ENCODE measurements at places on chromosomes 4 and X.

GRCh38 chr4:1299301-1299860, 9.7 kb downstream of the MAEA start:
- no peak for DNase-seq

- DNase-seq = no peak
Observed at GRCh38 chrX:80602036-80602860, 182.0 kb downstream of the TENT5D start.

DNA sequence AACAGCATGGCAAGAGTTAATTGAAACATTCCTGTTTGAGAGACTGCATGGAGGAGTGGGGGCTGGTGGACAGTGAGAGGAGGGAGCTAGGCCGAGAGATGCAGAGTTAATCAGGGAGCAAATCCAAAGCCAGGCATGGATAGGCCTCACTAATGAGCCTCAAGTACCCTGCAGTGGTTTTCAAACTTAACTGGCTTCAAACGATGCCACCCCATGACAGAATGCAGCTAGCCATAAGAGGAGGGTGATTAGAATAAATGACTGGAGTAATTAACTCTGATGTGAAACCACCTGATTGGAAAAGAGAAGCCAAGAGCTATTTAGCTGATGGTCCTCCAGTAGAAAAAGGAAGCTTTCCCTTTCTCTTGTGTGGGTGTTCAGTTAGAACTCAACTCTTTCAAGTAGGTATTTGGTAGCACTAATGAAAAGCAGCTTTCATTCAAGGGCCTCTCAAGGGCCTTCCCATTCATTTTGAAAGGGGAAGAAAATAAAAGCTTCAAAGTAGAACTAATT, 215.4 kb upstream of the MAB21L2 start:
- DNase-seq = no peak

- DNase-seq = peak; percentile 92
Observed at GRCh38 chr4:16418814-16419213, 192.5 kb upstream of the TAPT1 start.

- peak; percentile 6 for DNase-seq
Observed at GRCh38 chr4:37827030-37827685, 672 bp downstream of the PGM2 start.

GRCh38 chrX:123846577-123847038, 13.2 kb upstream of the XIAP start:
- no peak for DNase-seq

DNA sequence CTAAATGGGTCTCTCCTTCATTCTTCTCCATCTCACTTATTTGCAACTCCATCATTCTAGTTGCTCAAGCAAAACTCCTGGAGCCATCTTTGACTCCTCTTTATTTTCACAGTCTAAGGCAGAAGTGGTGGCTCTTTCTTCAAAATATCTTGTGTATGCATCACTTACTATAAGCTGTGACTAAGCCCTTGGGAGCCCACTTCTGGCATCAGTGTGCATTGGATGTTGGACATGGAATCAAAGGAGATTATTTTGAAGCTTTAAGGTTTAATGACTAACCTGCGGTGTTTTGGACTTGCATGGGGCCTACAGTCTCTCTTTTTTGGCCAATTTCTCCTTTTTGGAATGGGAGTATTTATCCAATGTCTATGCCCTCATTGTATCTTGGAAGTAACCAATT, 276.8 kb downstream of the SPOCK3 start:
- no peak for DNase-seq

GRCh38 chr4:54882616-54883015, 224.9 kb downstream of the KIT start:
- no peak for DNase-seq

- DNase-seq = no peak
Observed at GRCh38 chrX:16975233-16975632, 28.8 kb downstream of the REPS2 start.

GRCh38 chrX:153635388-153635787, 11.6 kb upstream of the DUSP9 start:
- DNase-seq = no peak

GRCh38 chr4:1830234-1830633, 25.7 kb downstream of the LETM1 start:
- no peak for DNase-seq

DNA sequence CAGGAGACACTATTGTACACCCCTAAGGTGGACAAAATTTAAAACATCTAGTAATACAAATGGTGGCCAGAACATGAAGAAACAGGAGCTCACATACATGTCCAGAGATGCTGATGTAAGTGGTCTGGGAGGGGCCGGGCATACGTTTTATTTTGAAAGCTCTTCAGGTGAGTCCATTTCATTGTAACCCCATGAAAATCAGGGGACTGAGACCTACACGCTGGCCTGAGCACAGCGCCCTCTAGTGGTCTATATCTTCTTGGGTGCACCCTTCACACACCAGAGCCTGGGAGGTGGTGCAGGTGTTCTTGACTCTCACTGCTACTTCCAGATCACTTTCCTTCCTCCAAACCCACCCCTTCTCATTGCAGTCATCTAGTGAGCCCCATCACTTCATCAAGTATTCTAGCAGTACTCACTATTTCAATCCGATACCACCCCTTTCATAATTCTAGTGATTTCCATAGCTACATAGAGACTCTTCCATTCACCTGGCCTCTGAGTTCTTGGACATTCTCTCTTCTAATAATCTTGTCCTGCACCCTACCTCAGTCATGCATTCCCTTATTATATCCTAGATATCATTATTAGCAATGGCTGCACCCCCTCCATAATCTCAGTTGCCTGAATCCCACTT, 4.3 kb upstream of the TLR6 start:
- DNase-seq = no peak

DNA sequence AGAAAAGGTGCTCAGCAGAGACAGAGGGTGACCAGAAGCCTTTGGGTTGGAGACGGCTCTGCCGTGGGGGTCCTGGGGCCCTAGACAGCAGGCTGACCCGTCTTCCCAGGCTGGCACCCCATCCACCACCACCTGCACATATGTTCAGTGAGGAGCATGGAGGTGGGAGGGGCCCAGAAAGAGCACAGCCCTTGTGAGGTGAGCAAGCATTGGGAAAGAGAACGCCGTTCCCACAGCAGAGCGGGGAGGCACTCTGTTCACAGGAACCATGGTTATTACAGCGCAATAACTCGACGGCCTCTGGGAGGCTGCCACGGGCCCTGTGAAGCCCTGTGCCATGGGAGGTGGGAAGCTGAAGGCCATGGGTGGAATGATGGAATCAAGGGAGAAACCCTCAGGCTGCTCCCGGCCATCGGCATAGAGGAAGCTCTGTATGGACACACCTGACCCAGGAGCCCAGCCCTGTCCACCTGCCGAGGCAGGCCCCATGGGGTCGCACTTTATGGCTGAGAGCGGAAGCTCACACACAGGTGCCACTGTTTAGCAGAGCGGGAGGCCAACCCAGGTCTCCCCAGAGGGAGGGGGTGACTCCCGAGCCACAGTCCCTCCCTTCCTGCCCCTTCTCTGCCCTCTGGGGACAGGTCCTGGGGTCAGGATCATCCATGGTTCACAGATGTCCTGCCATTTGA, 93.5 kb upstream of the AFAP1 start:
- DNase-seq = no peak

DNA sequence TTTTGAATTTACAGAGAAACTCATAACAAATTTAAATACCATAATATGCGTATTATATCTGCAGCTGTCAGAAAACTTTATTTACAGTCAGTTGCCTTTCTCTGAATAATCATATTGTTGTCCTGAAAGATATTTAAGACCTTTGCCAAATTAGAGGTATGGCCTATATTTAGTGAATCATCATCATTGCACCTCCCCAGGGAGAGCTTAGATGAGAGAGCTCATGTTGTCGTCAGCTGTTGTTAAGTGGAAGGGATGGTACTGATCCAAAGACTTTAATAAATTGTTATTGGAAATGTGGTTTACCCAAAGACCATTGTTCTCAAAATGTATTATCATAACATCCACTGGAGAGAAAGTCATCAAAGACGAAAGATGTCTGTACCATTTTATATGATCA, 128.6 kb downstream of the HTR2C start:
- no peak for DNase-seq

GRCh38 chrX:4909348-4909747, 1195.9 kb upstream of the PRKX start:
- no peak for DNase-seq

DNA sequence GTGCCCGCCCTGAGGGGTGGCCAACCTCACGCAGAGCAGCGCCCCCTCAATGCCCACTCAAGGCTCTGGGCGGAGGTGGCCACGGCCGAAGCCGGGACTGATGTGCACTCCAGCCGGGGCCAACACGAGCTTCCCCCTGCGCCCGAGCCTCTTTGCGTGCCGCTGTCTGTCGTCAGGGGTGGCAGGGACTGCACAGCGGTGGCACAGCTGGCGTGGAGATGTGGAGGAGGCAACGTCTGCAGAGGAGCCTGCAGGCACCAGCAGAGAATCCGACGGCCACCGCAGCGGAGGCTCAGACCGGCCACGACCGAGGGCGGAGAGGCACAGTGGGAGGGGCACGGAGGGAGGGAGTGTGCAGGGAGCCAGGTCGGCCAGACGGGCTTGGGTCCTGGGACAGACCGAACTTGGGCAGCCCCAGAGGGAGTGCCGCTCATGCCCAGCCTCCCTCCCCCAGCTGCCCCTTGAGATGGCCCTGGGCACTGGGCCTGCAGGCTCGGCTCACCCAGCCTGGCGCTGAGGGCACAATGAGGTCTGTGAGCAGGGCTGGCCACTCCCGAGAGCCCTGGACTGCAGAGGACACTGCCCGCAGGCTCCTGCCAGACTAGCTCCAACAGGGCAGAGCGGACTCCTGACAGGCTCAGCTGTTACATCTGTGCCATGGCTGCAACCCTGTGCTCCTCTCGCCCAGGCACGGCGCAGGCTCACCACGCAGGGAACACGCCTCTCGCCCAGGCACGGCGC, 46.5 kb upstream of the CPLX1 start:
- DNase-seq = no peak

GRCh38 chrX:129347291-129347690, 176.0 kb downstream of the SMARCA1 start:
- DNase-seq = no peak

DNA sequence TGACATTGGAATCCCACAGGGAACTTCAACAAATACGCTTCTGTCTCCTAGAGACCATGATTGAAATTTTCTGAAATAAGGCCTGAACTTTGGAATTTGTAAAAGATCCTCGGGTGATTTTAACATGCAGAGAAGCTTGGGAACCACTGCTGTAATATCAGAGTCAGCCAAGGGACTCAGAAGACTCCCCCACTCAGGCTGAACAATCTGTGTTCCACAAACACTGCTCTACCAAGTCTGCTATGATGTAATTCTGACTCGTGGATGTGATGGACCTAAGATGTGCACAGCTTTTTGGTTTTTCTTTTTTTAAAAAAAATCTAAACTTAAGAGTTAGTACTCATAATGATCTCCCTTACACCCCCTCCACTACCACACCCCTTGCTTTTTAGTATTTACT, 26.0 kb downstream of the LRP2BP start:
- no peak for DNase-seq

- no peak for DNase-seq
Observed at GRCh38 chr4:86720508-86721068, 126.5 kb downstream of the PTPN13 start.

DNA sequence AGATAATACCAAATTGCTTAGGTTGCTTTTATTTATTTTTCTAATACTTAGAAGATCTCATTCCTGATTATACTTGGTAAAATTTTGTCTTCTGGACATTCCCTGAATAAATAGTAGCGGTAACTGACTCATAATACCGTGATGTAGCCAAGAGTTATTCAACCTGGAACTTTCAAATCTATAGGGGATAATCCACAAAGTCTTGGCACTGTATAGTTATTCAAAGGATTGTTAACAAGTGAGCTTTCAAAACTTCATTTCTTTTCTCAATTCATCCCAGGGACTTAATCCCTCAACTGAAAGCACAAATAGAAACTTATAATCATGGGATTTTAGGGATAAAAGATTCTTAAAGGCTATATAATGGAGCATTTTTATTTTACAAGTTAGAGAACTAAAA, 1383.3 kb downstream of the FAM133A start:
- DNase-seq = no peak

DNA sequence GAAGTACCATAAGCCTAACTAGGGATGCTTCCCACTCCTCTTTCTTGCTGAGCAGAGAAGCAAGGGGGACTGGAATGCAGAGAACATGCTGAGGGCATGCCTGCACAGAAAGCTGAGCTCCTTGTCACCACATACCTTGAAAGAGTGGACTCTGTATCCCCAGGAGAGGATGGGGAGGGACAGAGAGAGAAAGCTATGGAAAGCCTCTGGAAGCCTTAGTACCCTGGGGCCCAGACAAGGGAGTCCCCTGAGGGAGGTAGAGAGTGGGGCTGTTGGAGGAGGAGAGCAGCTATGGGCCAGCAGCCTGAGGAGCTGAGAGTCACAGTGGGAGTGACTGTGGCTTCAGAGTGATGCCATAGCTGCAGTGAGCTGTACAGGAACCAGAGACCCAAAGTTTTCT, 77.9 kb downstream of the RTL9 start:
- DNase-seq = no peak

DNA sequence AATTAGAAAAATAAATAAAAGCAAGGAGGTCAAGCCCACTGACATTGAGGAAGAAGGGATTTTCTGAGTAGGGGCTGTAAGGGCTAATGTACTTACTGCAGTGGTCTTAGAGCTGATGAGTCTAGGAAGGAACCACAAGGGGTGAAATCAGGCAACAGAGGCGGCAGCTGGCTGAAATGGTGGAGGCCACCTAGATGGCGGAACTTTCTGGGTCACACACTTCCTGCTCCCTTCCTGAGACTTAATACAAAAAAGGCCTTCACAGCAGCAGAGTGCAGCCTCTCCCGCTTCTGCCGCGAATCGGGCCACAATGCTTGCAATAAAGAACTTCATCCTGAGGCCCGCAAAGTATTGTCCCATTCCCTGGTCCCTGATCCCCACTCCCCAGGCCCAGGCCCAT, 15.4 kb downstream of the SNX12 start:
- DNase-seq = no peak

- peak; percentile 58 for DNase-seq
Observed at GRCh38 chrX:30414144-30414543, 105.0 kb upstream of the NR0B1 start.

GRCh38 chr4:83438719-83439118, 16.9 kb downstream of the HELQ start:
- DNase-seq = no peak

- no peak for DNase-seq
Observed at GRCh38 chrX:24150898-24151297, 1.4 kb downstream of the ZFX start.

GRCh38 chr4:156865451-156865850, 106.1 kb downstream of the PDGFC start:
- no peak for DNase-seq
